ENCODE measurements at places on chromosomes 5 and 9.

- no peak for DNase-seq
These were observed 33.2 kb upstream of the SLC6A3 start for GRCh38 chr5:1478271-1479035.

GRCh38 chr5:40507095-40507494 lies 172.6 kb upstream of the PTGER4 start:
- DNase-seq = no peak

DNA sequence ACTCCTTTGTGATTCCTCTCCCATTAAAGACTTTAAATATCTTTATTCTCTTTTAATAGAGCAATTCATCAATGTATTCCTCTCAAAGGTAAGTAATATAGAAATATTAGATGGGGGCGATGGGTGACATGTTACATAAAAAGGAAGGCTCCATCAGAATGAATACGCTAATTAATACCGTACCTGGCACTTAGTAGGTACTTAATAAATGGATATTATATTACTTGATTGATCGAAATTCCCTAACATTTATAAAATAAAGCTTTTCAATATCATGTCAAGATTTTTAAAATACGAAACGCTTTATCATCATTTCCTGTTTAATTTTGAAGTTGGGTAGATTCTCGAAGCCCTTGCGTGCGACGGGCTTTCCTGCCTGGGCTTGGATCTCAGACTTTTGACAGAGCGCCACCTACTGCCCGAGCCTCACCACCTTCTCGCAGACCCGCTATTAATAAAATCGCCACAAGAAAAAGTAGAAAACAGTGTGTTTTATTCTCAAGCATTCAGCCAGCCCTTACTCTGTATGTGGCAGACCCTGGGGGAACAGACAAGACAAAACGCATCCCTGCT lies 99.4 kb downstream of the C5orf15 start:
- DNase-seq = peak; percentile 78

DNA sequence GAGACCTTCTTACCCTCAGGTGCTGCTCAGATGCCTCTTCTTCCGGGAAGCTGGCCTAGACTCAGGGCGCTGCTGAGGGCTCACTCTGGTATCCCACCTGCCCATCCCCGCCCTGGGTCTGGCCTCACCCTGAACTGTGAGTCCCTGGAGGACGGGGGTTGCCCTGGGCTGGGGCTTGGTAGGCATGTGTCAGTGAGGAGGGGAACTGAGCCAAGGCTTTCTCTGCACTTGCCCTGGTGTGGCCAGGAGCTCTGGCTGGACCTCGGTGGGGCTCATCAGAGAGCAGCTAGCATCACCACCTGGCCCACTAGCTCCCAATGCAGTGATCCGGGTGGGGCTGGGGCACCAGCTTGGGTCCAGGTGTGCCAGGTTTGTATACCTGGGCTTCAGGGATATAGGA lies 15.6 kb downstream of the PLEKHG4B start:
- no peak for DNase-seq

DNA sequence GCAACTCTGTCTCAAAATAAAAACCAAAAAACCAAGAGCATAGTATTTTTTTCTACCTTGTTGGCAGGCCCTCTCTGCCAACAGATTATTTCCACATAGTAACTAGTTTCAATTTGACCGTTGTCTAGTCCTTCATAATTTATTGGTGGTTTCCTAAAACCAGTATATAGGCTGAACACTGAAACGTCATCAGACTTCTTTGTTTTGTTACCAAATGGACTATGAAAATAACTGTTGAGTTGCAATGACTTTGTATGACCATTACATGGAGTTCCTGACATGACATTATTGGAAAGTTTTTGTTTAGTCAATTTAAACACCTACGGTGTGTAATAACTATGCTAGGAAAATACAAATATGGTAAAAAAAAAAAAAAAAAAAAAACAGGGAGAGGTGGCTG lies 1.7 kb downstream of the AGGF1 start:
- no peak for DNase-seq

GRCh38 chr5:115336201-115336720 lies 39.8 kb upstream of the CCDC112 start:
- DNase-seq = no peak

DNA sequence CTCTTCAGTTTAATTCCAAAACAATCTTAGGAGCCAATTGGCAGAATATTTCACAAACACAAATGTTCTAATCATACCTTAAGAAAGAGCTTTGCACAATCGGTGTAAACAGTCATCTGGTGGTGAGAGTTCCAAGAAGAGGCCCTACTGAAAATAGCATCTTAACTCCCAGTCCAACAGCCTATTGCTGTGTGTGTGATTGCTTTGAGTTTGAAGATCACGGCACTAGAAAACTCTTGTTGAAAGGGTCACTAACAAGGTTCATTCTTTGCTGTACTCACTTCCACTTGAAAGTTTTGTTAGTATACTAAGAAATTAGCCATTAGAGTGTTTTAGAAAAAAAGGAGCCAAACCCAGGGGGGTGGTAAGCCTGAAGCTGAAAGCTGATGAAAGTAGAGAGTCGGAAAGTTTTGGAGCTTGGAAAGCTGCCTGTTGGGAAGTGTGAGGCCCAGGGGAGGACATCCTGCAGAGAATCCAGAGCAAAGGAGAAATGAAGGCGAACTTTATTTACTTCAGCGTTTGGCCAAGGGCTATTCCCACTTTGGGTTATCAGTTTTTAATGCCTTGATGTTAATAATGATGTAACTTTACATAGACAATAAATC lies 180.3 kb upstream of the GHR start:
- DNase-seq = no peak

- no peak for DNase-seq
These were observed 88.2 kb upstream of the FAM174A start for GRCh38 chr5:100446879-100447430.
